Right renal cortex interstitium (tissue), 3 donors: ENCODE measurements at places on chromosomes 5 and 9. TPM values are rescaled to one million over a fixed set of nuclear protein-coding genes. Genes with fewer than 3 reads are reported as not detected.

DNA sequence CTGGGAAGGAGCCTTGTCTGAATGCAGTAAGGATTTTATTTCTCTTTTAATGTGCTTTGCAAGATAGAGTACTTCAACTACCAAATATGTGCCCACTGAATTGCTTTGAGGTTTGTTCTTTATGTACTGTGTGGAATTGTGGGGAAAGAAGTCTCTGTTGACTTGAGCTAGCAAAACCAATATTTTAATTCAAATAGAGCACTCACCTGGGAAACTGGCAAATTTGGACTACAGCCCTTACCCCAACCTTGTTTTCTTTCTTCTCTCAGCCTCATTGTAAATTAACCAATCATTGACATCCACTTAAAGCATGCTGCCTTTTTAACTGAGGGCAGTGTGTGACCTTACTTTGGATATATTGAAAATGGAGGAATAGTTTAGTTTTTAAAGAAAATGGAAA is 409.0 kb downstream of the SPATA31D1 start:
- no peak for DNase-seq

DNA sequence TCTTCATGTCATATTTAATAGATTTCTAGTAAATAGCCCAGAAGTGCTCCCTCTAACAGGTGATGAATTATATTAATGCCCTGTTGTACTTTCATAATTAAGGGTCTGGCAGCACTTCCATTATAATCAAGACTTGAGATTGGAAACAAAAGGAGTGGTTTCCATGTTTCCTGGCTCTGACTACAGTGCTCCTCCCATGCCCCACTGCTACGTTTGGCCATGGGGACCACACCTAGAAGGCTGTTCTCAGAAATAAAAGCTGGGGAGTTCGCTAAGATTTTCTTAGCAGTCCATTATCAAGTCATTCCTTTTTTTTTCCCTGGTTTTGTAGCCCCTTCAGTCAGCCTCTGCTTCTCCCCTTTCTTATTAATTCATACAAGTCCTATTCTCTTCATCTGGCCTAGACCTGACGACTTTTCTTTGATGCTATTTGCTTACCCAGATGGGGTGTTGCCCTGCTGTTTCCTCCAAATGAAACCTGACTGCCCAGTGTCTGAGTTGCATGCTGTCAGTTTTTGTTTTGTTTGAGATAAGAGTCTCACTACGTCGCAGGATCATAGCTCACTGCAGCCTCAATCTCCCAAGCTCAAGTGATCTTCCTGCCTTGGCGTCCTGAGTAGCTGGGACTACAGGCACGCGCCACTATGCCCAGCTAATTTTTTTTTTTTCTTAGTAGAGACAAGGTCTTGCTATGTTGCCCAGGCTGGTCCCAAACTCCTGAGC is 312.1 kb upstream of the EFNA5 start:
- DNase-seq: no peak

DNA sequence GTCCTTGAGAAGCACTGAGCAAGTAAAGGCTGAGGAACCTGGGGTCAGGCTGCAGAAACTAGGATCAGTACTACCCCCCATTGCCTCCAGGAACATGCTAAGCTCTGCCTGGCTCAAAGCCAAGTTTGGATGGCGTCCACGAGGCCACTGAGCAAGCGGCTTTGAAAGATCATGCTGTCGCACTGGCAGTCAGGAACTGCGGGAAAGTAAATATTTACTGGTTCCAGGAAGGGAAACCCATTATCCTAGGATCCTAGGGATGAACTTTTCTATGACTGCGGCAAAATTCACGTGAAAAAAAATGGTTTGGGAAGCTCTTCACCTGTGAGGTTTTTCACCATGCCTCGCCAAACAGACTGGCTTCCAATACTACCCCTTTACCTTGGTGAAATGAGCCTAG is 75.3 kb upstream of the PJA2 start:
- no peak for DNase-seq

DNA sequence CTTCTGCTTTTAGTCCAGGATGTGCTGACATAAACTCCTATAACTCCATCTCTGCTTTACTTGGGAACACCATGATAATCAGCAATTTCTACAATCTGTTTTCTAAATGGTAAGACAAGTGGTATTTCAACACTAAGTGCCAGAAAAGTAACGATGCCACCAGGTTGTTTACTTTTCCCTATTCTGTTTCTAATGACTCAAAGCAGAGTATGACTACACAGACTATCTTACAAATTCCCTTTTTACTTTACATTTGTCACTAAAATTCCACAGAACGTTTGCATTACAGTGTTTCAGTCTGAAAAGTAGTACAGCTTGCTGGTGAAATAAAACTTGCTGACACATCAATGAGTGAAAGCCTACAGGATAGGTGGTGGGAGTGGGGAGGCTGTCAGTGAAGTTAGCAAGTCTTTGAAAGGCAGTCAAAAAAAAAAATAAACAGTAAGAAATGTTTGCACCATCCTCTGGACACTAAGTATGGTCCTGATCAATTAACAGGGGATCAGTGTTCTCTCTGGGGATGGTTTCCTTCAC is 186.5 kb downstream of the LURAP1L start:
- no peak for DNase-seq

CTSV gene
- 30.5 TPM for polyA plus RNA-seq

SIGMAR1 gene
- polyA plus RNA-seq: 48.1 TPM
